ENCODE measurements at places on chromosomes 5 and 9.

DNA sequence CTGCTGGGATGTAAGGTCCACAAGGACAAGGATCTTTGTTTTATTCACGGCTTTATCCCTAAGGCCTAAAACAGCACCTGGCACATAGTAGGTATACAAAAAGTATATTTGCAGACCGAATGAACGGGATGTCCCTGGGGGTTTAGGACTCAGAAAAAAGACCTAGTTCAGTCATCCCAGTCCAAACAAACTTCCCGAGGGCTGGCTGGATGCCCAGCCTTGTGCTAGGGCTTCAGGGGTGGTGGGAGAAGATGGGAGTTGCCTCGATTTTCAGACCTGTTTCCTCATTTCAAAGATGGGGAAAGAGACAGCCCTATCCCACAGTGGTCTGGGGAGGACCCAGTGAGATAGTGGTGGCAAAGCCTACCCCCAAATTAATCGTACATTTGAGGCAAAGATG, 3.0 kb upstream of the PROB1 start:
- no peak for DNase-seq

DNA sequence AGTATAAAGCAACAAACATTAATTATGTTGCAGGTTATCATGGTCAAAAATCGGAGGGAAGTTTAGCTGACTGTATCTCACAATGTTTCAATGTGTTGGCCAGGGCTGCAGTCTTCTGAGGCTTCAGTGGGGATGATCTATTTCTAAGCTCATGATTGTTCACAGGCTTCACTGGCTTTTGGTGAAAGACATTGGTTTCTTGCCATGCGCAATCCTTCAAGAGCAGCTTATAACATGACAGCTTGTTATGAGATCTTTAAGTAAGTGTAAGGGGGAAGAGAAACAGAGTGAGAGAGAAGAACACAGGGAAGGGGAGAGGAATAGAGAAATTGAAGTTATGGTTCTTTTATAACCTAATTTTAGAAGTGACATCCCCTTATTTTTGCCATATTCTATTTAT, 385.9 kb upstream of the CHD1 start:
- DNase-seq, result no peak

DNA sequence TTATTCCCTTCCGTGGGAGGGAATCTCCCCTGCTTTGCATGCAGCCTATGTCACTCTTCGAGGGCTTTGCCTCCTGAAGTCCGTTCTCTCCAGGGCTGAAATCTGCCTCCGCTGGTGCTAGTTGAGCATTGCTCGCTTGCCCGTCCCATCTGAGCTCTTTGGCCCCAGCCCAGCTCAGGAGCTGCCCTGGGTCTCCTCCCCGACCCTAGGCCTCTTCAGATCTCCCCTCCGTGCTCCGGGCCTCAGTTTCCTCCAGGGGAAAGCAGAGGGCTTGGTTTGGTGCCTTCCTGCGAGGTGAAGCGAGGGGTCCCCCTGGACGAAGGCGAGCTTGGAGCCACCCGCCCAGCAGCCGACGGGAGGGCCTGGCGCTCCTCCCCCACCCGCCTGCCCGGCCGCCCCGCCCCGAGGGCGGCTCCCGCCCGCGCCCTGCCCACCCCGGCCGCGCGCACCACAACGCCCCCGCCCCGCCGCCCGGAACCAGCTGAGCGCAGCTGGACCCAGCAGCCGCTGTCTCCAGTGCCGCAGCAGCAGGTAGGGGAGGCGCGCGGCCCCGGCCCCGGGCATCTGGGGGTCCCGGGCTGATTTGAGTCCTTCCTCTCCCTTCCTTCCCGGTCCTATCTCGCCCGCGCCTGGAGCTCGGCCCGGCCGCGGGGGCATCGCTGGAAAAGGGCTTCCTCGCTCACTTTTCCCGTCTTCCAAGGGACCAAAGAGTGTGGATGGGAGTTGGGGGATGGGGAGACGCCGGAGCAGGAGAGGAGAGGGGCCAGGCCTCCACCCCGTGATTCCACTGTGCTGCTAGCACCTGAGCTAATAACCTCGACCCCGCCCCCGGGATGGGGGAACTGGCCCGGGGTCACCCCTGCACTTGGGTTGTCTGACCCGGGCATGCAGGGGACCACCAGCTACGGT, at the start of gene GSN:
GSN (plus strand) TSS at position 474 of the 909 bp plus-strand sequence. CDS start 33,810 bp downstream, outside the sequence.
- no peak for DNase-seq

- peak; percentile 66 for DNase-seq
These were observed 74.2 kb downstream of the MAMDC2 start for GRCh38 chr9:70117835-70118319.

DNA sequence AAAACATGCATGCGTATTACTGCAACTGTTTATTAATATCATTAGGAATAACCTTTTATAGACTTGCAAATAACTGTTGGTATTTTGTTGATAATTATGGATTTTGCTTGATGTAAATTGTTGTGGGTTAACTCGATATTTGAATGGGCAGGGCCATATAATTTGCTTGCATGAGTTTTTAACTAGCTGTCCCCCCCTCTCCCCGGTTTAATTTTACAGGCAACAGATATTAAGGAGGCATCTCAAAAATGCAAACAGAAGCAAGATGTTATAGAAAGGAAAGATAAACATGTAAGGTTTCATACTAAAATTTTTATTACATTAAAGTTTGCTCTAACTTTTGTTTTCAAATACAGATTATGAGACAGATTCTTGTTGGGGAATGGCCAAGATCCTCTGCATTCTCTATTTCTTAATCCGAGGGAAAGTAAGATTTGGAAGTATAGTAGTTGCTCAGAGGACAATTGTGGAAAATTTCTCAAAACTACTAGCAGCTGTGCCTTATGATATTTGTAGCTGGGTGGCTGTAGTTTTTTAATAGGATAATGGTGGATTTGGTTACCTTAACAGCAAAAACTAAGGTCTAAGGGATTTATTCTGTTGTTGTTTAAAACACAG, 27.3 kb downstream of the SMC5 start:
- no peak for DNase-seq

DNA sequence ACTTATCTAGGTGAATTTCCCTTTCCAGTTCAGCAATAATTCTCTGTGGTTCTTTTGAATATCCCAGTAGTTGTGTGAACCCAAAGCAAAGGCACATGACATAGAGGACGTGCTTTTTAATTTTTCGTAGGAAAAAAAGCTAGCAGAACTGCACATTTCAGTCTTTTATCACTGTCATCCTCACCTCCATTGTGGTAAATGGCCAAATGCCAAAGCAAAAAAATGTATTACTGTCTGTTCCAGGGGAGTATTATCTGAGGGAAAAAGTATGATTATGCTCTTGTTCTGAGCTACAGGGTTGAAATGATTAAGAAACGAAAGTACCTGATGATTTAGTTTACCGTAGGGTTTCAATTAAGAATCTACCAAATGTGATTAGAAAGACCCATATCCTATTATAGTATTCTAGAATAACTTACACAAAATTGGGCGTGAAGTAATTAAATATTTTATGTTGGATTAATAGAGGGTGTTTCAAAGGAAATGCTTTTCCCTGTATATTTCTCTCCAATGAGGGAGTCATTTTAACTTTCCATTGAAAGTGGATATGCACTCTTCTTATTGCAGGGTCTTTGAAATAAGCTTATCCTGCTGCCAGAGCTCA, 62.7 kb downstream of the CAVIN4 start:
- DNase-seq, result no peak
